ENCODE measurements at places on chromosomes 4 and X.

DNA sequence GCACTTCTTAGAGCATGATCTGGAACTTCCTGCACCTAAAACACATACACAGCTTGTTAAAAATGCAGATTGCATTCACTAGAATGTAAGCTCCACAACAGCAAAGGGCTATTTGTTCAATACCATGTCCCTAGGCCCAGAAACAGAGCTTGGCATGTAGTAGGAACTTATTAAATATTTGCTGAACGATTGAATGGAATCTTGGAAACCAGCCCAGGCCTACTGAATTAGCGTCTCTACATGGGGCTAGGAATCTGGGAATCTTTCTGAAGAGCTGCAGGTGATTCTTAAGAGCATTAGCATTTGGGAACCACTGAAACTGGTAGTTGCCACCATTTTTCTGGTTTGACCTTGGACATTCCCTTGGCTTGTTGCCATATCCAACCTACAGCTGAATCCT lies 234.1 kb downstream of the STIM2 start:
- DNase-seq = no peak

DNA sequence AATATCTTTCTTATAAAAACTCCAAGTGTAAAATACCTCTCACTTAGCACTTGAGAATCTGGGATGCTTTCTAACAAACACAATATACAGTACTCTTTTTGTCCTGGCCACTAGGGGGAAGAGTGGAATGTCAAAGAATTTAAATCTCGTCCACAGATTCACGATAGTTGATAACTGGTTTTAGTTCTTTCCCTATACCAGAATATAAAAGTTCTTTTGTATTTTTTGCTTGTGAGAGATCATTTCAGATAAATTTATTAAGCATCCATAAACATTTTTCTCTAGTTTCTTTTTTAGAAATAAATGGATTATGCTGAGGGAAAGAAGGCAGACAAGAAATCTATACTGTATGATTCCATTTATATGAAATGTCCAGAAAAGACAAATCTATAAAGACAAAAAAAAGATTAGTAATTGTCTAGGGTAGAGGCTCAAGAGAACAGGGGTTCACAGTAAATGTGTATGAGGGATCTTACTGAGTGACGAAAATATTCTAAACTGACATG lies 50.4 kb downstream of the MGARP start:
- no peak for DNase-seq

- no peak for DNase-seq
Measured at GRCh38 chrX:148534291-148534690, 33.9 kb downstream of the AFF2 start.

- no peak for DNase-seq
Measured at GRCh38 chrX:102599951-102600579, 750 bp downstream of the ARMCX5 start.

GRCh38 chr4:141254326-141254725 lies 33.6 kb downstream of the ZNF330 start:
- no peak for DNase-seq

DNA sequence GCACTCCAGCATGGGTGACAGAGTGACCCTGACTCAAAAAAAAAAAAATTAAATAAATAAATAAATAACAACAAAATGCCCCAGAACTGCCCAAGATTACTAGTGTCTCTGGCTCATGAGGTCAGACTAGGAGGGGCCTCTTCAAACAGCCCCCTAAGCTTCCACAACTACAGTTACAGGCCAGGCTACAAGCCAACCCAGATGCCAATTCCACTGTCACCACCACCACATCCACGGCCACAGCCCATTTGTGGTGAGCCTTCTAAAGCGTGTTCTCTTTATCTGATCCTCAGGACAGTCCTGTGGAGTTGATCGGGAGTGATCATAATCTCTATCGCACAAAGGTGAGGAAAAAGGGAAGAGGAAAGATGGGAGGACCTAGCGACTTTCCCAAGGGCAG lies 36.6 kb downstream of the IGFBP7 start:
- DNase-seq = no peak

GRCh38 chrX:154489182-154489581 lies 1.2 kb downstream of the SLC10A3 start:
- DNase-seq = no peak

- DNase-seq = no peak
Measured at GRCh38 chrX:24662352-24662751, 15.2 kb upstream of the PCYT1B start.

GRCh38 chrX:136344320-136344719 lies 43.6 kb downstream of the ADGRG4 start:
- DNase-seq = no peak

DNA sequence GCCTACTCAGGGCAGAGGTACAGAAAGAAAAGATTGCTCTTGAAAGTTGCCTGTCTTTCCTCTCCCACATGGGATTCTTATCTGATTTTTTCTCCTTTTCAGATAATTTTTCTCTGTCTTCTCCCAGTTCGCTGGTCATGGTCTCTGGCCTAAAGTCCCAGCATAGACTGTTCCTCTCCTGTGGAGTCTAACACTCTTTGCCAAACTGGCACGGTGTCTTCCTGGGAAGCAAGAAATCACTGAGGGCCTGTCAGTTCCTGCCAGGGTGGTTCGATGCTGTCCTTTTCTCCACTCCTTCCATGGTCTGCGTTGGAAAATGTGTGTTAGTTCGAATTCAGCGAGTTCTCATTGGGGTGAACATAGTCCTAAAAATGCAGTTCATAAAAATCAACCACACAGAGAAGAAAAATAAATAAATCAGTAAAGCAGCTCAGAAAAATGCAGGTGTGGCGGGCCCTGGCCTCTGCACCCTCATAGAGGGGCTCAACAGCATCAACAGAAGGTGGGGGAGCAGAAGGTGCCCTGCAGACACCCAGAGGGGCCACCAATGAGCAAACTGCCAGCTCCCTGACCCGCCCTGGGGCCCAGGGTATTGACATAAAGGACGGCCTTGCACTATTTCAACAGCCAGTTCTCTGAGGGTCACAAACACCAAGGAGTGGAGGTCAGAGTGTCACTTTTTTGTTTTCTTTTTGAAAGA lies 2.1 kb downstream of the RGN start:
- DNase-seq = no peak

DNA sequence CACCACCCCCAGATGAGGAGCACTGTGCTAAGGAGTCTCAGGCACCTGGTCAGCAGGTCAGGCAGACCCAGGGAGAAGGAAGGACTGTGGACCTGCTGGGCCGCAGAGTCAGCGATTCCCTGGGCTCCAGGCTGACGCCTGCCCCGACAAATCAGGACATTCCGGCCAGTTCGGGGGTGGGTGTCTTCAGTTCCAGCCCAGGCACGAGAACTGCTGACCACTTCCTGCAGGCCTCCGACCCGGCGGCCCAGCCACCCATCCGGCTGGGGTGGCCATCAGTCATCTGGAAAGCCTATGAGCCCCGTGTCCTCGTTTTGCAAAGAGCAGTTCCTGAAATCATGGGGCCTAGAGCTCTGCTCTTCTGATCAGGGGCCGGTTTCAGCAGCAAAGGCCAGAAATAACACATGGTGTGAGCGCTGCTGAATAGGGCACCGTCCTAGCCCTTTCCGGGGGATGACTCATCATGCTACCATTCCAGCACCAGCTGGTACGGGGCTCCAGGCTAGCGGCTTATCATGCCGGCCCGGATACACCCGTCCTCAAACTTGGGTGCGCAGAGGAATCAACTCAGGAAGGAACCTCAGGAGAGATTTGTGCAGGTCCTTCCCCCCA lies 7.8 kb upstream of the SH3TC1 start:
- peak; percentile 58 for DNase-seq

DNA sequence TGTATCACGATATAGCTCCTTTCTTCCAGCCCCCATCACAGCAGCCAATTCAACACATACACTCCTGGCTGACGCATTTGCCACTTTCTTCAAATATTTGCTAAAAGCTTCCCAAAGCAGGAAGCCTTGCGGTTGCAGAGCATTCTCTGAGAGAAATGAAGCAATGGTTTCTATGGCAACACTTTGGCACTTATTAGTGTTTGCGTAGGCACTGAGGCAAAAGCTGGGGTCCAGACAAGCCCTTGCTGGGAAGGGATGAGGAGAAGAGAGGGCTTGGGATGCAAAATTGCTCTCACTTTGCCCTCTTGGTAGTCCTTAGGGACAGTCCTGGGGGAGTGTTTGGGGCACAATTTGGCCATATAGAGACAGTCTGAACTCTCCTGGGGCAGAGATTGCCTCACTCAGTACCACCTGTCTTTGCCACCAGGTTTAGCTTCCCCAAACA lies 55.0 kb upstream of the PAK3 start:
- DNase-seq = peak; percentile 13

- no peak for DNase-seq
Measured at GRCh38 chr4:99518601-99519295, 7.9 kb downstream of the C4orf17 start.

- DNase-seq = no peak
Measured at GRCh38 chr4:36208893-36209473, 35.3 kb downstream of the ARAP2 start.

DNA sequence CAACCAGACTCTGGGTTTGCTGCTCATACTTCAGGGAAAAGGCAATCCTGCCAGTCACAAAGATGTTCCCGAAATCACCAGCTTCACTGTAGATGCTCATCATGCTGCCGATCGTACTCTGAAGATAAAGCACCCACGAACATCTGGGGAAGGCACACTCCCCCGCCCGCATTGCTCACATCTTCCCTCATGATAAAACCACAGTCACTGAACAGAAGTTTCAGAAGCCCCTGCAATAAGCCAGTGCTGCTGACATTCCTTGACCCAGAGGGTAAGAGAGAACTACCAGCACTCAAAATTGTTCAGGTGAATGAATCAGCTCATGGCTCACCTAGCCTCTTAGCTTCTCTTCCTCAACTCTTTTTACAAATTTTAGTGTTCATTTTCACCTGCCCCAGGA lies 43.1 kb downstream of the SRPX2 start:
- no peak for DNase-seq

- DNase-seq = no peak
Measured at GRCh38 chrX:31287861-31288260, 216.0 kb upstream of the FTHL17 start.

DNA sequence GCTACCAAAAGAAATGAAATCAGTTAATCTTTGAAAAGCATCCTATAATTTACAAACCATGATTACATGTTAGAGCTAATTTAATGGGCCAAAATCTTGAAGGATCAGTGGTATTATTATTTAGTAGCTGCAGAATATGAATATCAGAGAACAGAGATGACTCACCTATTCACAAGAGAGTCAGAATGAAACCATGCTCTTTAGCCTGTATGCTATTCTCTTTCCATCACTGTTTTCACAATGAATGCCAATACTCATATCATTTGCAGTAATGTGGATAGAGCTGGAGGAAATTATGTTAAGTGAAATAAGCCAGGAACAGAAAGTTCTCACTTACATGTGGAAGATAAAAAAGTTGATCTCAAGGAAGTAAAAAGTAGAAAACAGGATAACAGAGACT lies 414.1 kb downstream of the CENPC start:
- no peak for DNase-seq

- DNase-seq = no peak
Measured at GRCh38 chr4:138238521-138239292, 3.4 kb downstream of the SLC7A11 start.

DNA sequence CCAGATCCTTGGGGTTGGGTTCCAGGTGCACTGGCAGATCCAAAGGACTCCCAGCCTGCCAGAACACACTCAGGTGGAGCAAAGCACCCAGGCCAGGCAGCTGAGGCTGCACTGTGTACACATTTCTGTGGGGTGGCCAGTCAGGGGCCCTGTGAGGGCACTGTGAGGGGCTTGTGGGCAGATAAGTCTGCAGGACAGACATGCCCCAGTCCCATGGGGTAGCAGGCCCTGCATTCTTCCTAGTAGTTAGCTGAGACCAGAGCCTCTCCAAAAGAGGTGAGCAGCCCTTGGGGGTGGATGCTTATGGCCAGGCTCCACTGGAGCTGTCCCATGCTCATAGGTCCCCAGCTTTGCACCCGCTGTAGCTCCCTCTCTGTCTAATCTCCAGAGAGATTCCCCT lies 7.6 kb downstream of the ETDB start:
- DNase-seq = no peak

DNA sequence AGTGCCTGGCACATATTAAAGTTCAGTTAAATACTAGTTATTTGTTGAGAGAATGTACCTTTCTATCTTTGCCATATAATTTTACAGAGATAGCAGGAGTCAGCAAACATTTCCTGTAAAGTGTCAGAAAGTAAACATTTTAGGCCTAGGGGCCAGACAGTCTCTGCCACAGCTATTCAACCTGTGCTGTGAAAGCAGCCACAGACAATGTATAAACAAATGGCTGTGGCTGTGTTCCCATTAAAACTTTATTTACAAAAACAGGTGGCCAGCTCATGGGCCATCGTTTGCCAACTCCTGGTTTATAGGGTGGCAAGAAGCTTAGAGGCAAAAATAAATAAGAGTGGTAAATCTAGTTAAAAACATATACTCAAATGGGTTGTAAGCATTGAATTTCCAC lies 34.0 kb upstream of the BRS3 start:
- DNase-seq = no peak

DNA sequence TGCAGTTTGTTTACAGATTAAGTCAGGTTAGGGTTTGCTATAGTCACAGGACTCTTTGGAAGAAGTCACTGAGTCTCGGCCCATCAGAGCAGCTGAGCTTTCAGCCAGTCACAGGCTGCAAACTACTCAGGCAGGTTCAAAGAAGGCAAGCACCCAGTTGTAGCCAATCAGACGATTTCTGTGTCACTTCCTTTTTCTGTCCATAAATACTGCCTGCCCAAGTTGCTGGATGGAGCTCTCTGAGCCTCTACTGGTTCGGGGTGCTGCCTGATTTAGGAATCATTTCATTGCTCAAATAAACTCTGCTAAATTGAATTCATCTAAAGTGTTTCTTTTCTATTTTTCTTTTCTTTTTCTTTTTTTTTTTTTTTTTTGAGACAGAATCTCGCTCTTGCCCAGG lies 7.3 kb upstream of the SH3BP2 start:
- no peak for DNase-seq
